ENCODE measurements at places on chromosomes 5 and 9.

DNA sequence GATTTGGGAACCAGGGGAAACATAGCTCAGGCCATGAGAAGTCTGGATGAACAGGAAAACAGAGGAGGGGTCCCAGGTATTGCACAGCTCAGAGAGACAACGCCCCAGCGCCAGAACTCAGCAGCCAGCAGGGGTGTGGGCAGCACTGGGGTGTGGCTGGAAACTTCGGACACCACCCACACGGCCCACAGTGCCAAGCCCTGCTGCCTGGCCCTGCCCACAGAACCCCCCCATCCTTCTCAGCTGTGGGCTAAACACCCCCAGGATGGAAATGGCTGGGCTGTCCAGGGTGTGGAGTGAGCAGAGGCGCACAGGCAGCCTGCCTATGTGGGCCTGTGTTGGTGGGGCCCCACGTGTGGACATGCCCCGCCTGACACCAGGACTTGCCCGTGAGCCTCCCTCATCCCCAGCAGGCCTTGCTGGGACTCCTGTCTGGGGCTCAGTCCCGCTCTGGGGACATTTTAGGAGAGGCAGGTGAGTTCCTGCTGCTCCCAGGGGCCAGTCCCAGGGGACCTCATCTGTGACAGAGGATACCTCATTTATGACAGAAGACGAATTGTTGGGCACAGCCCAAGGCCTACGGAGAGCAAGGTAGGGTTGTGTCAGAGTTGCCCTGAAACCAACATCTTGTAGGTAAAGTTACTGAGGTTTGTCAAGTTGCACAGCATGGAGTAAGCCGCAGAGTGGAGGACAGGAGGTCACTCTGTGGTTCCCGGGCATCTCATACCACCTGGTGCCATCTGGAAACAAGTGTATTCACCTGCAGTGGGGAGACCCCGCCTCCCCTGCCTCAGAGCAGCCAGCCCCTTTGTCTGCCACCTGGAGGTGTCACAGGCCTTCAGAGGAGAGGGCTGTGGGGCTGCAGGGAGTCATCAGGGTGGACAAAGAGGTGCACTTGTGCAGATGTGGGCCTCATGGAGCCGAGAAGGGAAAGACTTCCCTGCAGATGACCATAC, 183.2 kb downstream of the AUH start:
- peak; percentile 50 for DNase-seq

DNA sequence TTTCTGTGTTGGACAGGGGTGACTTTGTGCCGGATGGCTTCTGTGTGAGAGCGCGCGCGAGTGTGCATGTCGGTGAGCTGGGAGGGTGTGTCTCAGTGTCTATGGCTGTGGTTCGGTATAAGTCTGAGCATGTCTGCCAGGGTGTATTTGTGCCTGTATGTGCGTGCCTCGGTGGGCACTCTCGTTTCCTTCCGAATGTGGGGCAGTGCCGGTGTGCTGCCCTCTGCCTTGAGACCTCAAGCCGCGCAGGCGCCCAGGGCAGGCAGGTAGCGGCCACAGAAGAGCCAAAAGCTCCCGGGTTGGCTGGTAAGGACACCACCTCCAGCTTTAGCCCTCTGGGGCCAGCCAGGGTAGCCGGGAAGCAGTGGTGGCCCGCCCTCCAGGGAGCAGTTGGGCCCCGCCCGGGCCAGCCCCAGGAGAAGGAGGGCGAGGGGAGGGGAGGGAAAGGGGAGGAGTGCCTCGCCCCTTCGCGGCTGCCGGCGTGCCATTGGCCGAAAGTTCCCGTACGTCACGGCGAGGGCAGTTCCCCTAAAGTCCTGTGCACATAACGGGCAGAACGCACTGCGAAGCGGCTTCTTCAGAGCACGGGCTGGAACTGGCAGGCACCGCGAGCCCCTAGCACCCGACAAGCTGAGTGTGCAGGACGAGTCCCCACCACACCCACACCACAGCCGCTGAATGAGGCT, at the start of gene ADRB2:
Gene ADRB2 (plus strand): TSS at position 559 of the 686 bp plus-strand sequence. CDS start 221 bp downstream, outside the sequence.
- DNase-seq: peak; percentile 81

- no peak for DNase-seq
Observed at GRCh38 chr5:181186022-181186421, 19.0 kb downstream of the TRIM7 start.

DNA sequence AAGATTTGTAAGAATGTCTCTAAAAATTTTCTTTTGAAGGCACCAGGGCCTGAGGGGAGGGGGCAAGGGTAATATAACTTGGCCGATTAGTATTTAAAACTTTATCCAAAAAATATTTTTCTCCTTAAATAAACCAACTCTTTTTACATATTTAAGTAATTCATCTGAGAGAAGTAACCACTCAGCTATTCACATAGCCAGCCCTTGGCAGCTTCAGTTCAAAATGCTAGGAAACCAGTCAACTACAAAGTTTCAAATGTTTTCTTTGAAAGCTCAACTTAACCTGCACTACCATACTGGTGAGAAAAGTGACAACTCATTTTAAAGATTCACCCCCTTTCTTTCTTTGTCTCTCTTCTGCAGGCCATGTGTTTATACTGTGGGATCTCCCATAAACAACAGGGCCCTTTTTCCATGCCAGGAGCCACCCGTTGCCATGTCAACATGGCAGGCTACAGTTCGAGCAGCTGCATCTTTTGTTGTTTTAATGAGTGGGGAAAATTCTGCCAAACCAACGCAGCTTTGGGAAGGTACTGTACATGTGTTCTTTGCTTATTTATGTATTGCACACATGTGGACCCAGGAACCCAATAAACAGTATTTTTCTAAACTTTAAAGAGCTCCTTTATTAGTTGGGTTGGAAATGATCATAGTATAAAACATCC, 46.3 kb downstream of the AOPEP start:
- peak; percentile 11 for DNase-seq
